OCI-LY7 (cell line): ENCODE measurements at places on chromosomes 1 and 21. TPM values are rescaled to one million over a fixed set of nuclear protein-coding genes. Genes with fewer than 3 reads are reported as not detected.
A peak's percentile ranks its signal among the peaks of the same experiment; 100 is the strongest.

The SLC35F3 gene
- not detected in 2 replicates for total RNA-seq

The PRELP gene
- not detected in 2 replicates for total RNA-seq

GRCh38 chr1:239891621-239892358 is 199.9 kb upstream of the FMN2 start:
- no peak for DNase-seq

DNA sequence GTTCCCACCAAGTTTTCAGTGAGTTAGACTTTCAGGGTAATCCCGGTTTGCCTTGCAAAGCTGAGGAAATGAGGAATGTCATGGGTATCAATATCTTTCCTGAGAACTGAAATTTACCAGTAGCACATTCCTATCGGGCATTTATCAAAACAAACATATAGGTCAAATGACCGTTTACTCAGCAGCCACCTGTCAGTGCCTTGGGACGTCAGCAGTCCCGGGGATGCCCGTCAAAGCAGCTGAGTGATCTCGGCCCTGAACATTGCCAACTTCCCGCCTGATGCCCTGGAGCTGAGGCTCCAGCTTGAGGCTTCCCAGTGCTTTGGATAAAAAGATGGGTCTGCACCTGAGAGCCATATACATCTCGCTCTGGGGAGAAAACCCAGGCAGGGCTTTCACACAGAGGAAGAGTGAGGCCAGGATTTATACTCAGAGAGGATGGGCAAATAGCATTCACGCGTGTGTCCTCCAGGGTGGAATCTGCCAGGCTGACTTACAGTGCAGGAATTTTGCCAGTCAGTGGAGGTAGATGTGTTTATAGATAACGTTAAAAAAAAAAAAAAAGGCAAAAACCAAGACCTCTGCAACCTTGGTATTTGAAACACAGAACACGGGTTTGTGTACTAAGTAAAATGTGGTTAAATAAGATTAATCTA is 435.7 kb upstream of the VAMP3 start:
- DNase-seq = no peak

GRCh38 chr1:58783090-58783992 is 506 bp downstream of the JUN start:
- peak; percentile 59 for DNase-seq

DNA sequence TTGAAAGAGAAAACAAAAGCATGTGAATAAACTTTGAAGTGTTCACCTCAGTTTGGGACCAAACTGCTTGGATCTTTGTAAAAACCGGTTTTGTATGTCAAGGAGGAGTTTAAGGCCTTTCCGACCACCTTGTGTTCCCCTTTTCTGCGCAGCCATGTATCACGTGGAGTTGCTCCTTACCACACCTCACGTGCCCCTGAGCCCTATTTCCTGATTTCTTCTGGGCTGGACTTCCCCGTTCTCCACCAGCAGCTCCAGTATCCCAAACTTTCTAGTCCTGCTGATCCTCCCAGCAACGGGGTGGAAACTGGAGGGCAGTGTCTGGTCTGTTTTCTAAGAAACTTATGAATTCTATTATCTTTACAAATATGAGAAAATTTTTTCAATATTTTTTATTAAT is 1.6 kb upstream of the SH3D21 start:
- no peak for DNase-seq

GRCh38 chr1:56468518-56468917 is 110.8 kb downstream of the PLPP3 start:
- DNase-seq = no peak

DNA sequence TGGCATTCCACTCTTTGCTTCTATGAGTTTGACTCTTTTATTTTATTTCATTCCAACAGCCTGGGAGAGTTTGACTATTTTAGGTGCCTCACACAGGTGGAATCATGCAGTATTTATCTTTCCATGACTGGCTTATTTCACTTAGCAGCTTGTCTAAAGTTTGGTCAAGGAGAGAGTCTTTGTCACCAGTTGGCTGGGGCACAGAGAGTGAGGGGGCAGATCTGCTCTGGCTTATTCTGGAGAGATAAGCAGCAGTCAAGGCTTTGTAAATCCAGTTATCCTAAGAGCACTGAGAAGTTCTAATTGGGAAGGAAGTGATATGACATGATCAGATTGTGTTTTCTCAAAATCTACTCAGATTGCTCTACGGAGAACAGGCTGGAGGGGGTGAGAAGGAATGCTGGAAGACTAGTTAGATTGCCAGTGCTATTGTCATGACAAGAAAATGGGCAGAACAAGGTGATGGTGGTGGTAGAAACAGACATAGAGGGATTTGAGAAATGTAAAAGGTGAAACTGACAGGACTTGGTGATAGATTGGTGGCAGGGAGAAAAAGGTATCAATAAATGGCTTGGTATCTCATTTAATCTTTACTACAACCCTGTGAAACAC is 12.1 kb upstream of the CTTNBP2NL start:
- no peak for DNase-seq

GRCh38 chr1:244862354-244862698 is 2.0 kb downstream of the HNRNPU start:
- DNase-seq = peak; percentile 29
